Stimulated activated CD4-positive, alpha-beta T cell treated with anti-CD3 and anti-CD28 coated beads, Interleukin-12 subunit alpha, Interleukin-12 subunit beta, amount 100 ng/mL, for 48 hours (primary cell): ENCODE measurements at places on chromosomes 5 and 9.
A peak's percentile ranks its signal among the peaks of the same experiment; 100 is the strongest.

GRCh38 chr9:70588381-70588780 lies 173.9 kb upstream of the KLF9 start:
- no peak for DNase-seq

DNA sequence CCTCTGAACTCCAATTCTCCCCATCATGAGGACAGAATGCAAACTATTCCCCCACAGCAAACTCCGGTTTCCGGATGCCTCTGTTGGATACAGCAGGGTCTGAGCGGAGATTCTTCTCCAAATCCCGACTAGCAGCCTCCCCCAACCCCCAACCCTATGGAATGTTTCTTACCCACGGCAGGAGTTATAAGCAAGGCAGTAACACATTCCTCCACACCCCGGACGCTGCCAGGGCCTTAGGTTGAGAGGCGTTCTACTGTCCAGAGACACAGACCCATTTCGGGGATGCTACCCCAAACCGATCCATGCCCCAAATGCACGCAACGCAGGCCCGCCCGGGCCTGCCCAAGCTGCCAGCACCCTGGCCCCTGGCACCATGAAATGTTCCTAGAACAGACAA lies 85.6 kb upstream of the LMX1B start:
- DNase-seq = no peak

- DNase-seq = no peak
These were observed 11.1 kb upstream of the CACNA1B start for GRCh38 chr9:137866226-137867141.

- no peak for DNase-seq
These were observed 49.2 kb downstream of the FAM240B start for GRCh38 chr9:38670542-38671371.

DNA sequence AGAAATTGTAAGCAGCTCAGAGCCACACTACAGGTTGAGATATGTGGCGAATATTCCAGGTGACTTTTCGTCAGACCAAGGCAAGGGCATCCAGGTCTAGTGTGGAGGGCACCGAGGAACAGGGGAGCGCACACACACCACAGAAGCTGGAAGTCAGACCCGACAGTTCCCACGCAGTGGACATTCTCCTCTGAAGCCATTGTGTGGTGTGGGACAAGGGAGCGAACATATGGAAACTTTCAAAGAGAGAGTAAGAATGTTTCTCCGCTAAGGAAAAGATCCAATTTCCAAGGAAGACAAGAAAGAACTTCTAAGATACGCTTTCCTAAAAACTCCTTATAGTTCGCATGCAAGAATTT lies 141.4 kb upstream of the OTULINL start:
- DNase-seq = no peak

GRCh38 chr9:87836951-87837705 lies 45.5 kb upstream of the SPATA31E1 start:
- no peak for DNase-seq

DNA sequence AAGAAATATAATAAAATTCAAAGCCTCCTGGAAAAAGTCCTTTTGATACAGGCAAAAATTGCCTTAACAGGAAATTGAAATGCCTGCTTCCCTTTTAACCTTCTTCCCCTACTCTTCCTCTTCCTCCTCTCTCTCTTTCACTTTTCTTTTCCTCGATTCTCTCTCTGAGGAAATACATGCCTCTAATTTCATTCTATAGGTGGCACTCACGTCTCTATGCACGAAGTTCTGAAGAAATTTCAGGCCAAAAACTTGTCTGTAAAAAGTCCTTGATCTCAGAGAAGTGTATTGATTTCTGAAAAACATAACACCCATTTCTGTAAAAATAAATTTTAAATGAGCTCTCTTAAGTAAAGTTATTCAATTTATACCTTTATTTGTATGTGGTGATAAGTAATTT lies 371.7 kb upstream of the IRX4 start:
- no peak for DNase-seq

GRCh38 chr9:13380903-13381302 lies 101.4 kb upstream of the MPDZ start:
- no peak for DNase-seq

DNA sequence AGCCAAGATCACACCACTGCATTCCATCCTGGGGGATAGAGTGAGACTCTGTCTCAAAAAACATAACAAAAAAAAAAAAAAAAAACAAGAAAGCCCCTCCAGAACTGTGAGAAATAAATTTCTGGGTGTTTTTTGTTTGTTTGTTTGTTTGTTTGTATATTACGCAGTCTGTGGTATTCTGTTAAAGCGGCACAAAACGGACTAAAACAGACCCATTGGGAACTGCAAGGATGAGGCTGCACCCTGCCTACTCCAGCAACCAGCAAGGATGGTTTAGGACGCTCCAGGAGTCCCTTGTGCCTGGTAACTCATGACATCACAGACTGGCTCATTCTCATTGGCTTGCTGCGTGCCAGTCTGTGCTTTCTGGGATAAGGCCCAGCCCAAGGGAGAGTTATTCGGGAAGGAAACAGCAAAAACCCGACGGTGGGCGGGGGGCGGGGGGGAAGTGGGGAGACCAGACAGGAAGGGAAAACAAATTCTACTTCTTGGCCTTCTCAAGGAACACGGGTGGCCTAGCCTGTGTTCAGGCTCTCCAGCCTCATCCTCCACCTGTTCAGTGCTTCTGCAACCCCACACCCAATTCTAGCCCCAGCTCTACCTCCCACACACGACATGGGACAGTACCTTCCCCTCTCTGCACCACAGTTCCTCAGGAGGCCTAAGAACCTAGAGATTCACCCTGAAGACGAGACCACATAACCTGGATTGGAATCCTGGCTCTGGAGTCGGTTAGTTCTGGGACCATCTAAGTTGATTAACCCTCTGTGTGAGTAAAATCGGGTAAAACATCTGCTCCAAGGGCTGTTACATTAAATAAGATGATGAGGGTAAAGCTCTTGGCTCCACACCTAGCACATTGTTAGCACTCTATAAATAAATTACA lies 2.8 kb downstream of the CD74 start:
- DNase-seq = no peak

GRCh38 chr5:118249386-118249785 lies 739.0 kb downstream of the DTWD2 start:
- DNase-seq = no peak

GRCh38 chr5:149656576-149657182 lies 73.4 kb upstream of the PPARGC1B start:
- no peak for DNase-seq

- no peak for DNase-seq
These were observed 77.3 kb upstream of the LARP1 start for GRCh38 chr5:154677921-154678320.

GRCh38 chr5:149938279-149938678 lies 6.3 kb downstream of the PDE6A start:
- no peak for DNase-seq

DNA sequence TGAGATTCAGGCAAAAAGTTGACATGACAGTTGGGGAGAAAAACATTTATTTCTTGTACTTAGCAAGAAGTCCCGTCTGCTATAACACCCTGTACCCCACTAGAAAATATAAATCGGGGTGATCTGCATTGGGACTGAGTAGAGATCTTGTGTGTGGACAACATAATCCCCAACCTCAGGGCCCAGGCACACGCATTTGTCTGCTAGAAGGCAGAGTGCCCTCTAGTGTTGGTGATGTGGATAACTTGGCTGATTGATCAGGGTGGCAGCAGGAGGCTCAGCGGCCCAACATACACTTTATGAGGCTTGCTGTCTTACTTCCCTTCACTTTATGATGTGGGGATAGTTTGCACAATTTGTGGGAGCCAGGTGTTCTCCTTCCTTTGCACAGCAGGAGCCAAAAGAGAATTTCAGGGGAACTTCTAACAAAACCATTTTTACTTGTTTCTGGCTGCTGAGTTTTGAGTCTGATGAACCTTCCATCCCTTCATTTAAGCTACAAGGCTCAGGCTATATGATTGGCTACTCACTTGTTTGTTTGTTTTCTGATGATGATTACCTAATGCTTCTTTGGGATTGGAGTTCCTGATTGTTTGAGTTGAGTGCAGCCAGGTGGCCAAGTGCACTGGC lies 263.2 kb downstream of the DMAC1 start:
- DNase-seq = peak; percentile 36

DNA sequence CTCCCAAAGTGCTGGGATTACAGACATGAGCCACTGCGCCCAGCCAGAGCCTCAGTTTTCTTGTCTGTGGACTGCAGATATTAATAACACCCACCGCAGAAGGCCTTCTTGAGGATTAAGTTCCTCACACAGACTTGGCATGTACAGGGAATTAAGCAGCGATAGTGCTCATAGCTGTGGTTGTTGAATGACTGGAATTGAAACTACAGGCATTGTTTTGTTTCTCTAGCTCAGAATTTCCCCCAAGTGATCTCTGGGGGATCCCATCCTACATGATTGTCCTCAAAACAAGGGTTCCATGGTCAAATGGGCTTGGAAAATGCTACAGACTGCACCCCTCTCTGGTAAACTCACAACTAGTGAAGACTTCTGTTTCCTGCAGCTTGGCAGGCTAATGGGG lies 44.2 kb upstream of the TDRD7 start:
- DNase-seq = no peak

DNA sequence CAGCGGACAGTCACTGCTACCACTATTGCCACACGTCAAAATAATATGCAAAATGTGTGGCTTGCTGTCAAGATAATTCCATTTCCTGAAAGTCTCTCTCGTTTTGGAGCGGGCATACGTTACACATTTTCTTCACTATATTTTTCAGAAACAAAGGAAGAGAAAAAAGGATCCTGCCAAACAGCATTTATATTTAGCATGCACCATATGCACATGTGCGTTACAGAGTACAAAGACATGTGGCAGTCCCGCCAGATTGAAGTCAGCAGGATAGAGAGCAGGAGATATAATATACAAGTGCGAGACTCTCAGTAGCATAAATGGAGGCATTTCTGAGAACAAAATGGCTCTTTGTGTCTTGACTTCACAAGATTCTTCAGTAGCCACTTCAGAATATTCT lies 221.6 kb upstream of the KIF2A start:
- DNase-seq = no peak

GRCh38 chr9:7782400-7783120 lies 17.0 kb downstream of the DMAC1 start:
- DNase-seq = no peak

DNA sequence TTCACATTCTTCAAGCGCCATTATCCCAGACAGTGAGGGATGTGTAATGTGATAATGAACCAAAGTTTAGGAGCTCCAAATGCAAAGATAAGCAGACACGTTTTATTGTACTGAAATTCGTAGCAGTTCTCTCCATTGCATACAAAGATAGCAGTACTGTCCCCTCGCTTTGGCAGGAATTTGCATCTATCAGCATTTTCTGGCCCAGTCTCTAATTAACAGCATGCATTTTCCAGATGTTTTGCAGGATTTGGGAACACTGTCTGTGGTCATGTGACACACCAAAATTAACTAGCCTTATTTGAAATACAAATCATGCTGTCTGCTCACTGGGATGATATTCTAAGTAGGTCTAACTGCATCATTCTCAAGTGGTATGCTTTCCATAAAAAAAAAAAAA lies 235.9 kb upstream of the TRPM3 start:
- DNase-seq = no peak

GRCh38 chr5:140000332-140000731 lies 42.8 kb downstream of the NRG2 start:
- DNase-seq = no peak

DNA sequence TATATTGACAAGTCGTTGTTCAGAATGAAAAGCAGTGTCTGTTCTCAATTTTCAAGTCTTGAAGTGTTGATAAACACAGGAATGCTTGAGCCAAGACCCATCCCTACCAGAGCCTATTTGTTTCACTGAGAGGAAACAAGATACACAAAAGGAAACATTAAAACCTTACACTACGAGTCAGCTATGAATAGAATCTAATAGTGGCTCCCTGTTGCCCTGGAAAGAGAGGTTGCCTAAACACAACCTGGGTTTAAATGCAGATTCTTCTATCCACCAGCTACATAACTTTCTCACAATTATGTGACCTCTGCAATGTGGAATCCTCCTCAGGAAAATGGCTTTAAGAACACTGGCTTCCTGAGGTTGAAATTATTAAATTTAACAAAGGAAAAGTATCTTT lies 29.1 kb upstream of the BNC2 start:
- DNase-seq = no peak

DNA sequence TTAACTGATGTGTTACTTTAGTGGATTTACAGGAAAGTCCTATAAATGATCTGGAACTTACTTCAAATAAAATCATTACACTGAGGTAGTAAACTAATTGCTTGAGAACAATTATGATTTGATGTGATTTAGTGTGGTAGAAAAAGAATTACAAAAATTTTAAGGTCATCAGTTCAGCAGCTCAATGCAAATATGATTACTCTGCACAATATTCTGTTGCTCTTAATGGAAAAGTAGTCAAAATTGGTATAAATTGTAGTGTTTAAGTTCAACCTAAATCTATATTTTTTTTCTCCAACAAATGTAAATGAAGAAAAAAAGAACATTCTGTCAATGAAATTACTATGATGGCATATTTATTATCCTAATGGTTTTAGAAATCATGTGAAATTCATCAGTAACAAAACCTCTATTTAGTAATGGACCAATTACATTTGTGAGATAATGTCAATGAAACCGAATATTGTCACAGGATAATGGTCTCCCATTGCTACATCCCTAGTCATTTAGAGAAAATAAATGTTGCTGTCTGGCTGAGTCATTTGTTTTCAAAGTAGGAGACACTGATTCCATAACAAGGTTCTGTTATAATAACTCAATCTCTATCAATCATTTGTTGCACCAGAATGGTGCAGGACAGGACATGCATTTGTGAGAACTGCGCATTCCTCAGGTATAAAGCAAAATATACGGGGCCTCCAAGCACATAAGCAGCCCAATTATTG lies 177.1 kb downstream of the NFIB start:
- no peak for DNase-seq

DNA sequence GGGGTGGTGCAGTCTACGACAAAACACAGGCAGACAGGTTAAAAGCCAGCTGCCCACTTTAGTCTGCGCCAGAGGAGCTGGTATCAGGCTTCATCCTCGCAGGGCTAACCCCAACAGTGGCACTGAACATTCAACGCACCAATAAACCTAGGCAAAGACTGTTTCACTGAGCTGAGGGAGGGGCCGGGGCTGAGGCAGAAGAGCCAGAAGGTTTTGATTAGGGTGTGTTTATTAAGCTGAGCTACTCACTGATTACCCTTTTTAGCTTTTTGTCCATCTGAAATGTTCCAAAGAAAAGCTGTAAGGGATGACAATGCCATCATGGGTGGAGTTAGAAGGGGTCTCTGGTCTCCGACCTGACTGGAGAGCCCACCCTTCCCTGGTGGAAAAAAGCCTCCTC lies 1.4 kb downstream of the ZMYND19 start:
- no peak for DNase-seq

GRCh38 chr9:73847536-73847935 lies 649.6 kb upstream of the RORB start:
- no peak for DNase-seq

DNA sequence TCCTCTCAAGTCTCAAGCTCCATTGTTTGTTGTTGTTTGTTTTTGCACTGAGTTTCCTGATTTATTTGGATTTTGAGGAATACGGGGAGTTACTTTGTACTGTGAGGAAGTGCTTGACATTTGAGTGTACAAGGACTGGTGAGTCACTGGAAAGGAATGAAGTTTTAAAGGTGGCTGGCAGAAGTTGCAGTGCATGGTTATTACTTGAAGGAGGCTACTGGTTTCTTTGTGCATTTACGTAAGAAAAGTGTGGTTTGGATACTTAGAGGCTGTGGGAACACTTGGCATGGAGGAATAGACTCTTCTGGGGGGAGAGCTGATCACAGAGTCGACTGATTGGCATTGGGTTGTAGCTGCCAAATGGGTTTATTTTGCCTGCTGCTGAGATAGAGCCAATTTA lies 919.0 kb downstream of the TAF11L14 start:
- no peak for DNase-seq
